ENCODE measurements at places on chromosomes 5 and 9.

DNA sequence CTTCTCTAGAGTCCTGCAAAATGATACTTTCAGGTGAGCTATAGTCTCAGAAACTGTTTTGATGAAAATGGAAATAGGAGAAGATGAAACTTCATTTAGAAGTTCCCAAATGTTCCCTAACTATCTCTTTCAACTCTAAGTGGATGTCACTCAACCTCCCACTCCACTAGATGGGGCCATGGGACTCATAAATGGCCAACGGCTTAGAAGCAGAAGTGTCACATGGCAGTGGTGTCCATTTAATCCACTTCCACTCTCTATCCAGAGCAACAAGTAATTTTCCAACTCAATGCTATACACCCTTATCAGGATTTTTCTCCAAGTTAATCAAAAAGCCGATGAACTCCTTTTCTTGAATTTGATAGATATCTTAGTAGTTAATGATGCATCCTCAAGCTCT lies 295.7 kb downstream of the EDIL3 start:
- DNase-seq = no peak
- H3K4me3 ChIP-seq = no peak overlapping the region

- DNase-seq = no peak
- H3K27ac ChIP-seq = no peak overlapping the region
- no peaks in the 10 kb centered on the region for H3K36me3 ChIP-seq
- H3K4me3 ChIP-seq = no peak overlapping the region
- peaks cover 4% of the 10 kb centered on the region for H3K4me1 ChIP-seq
These were observed 15.1 kb downstream of the SLC28A3 start for GRCh38 chr9:84325347-84325973.

- peaks cover 100% of the 10 kb centered on the region for H3K36me3 ChIP-seq
- peaks cover 12% of the 10 kb centered on the region for H3K4me1 ChIP-seq
- H3K27me3 ChIP-seq = no peaks in the 10 kb centered on the region
- peak overlapping the region; percentile 26 for H3K27ac ChIP-seq
- no peak overlapping the region for H3K4me3 ChIP-seq
These were observed 23.1 kb downstream of the SPTAN1 start for GRCh38 chr9:128575469-128575868.

GRCh38 chr9:98579700-98580099 lies 129.0 kb downstream of the GABBR2 start:
- H3K4me3 ChIP-seq = no peak overlapping the region
- H3K27ac ChIP-seq = no peak overlapping the region
- no peaks in the 10 kb centered on the region for H3K4me1 ChIP-seq
- H3K27me3 ChIP-seq = peaks cover 58% of the 10 kb centered on the region
- no peaks in the 10 kb centered on the region for H3K36me3 ChIP-seq
- DNase-seq = no peak

DNA sequence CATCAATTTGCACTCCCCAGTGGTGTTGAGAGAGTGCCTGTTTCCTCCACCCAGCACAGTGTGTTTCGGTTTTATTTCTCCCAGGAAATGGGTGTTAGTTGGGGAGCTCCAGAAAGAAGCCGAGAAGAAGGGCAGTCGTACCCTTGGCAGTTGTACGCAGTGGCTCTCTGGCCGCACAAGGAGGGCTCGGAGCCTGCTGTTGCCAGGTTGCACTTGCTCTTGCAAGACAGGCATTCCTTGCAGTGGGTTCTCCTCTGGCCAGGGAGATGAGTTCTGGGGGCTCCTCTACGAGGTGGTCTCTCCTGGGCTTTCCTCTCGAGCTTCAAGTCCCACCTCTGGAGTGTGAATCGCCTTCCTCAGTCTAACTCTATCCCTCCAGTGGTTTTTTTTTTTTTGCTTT lies 29.1 kb downstream of the QRFP start:
- no peak overlapping the region for H3K4me3 ChIP-seq
- H3K27me3 ChIP-seq = no peaks in the 10 kb centered on the region
- H3K4me1 ChIP-seq = no peaks in the 10 kb centered on the region
- peaks cover 83% of the 10 kb centered on the region for H3K36me3 ChIP-seq
- peak overlapping the region; percentile 14 for H3K27ac ChIP-seq

DNA sequence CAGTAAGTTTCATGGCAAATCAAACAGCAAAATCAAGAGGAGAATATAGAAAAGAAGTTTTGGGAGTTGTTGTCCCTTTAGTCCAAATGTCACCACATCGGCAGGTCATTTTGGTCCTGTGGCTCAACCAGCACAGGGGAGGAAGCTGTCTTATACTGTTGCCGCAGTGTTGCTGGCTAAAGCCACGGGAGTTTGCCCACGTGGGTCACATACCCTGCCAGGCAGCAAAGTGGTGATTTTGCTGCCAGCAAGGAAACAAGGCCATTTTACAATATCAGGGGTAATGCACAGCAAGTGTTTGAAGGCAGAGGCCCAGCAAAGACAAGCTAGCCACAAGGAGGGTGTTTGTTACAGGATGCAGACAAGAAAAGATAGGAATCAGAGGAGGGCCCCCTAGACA lies 14.5 kb downstream of the GABRA6 start:
- no peak overlapping the region for H3K27ac ChIP-seq
- no peak overlapping the region for H3K4me3 ChIP-seq
- DNase-seq = no peak
- H3K36me3 ChIP-seq = no peaks in the 10 kb centered on the region
- no peaks in the 10 kb centered on the region for H3K4me1 ChIP-seq

DNA sequence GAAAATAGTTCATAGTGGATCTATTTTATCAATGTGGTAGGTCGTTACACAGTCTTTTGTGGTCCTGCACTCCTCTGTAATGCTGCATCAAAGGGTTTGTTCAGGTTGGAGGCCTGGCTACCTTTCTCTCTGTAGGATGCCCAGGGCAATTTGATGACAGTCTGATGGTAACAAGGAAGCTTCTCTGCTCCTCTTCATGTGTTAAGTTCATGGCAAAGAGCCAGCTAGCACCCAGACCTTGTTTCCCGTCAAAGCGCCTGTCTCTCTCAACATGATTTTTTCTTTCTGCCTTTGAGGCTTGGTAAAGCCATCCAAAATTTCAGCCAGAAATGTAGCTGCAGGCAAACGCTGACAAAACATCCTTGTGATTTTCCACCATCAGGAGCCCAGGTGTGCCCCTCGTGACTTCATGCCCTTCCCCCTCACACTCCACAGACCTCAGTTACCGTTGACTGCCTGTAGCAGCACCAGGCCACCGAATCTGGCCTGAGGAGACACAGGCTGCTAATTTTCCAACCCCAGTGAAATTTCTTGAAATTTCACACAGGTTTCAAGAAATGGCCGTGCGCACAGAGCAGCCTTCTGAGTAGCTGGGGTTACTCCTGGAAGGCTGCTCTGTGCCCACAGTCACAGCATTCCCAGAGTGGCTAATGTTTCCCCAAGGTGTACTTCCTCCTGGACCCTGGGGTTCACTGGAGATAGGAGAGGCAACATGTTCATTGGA lies 292.7 kb downstream of the CWC27 start:
- H3K27me3 ChIP-seq = no peaks in the 10 kb centered on the region
- no peak overlapping the region for H3K27ac ChIP-seq
- H3K4me1 ChIP-seq = peaks cover 3% of the 10 kb centered on the region
- no peak for DNase-seq
- H3K36me3 ChIP-seq = no peaks in the 10 kb centered on the region

DNA sequence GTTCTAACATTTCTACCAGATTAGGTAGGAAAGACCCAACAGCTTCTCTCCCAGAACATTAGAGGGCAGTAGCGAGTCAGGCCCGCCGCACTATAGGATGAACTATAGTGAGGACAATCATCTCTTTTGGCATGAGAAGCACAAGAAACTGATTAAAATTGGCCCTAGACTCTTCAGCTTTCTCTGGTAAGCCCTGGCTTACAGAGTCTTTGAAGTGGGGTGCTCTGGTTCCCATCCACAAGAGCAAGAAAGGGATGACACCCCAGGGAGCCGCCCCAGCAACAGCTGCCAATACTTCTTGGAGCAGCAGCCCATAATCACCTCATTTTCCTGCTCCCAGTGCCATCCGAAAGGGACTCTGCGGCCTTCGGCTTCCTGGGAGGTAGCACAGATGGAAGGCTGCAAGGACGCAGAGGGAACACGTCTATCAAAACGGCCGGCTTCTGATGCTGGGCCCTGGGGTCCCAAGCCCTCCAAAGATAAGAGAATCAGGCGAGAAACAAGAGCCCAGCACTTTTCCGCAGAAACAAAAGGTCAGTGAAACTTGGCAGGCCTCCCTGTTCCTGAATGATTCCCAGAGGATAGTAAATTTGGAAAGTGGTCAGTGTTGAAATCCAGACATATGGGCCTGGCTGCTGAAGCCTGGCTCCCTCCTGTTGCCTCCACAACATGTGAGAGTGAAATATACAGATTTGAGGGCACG lies 69.3 kb downstream of the HSD17B3 start:
- no peak for DNase-seq
- no peak overlapping the region for H3K4me3 ChIP-seq
- no peaks in the 10 kb centered on the region for H3K36me3 ChIP-seq

- no peak overlapping the region for H3K27ac ChIP-seq
- no peak for DNase-seq
- H3K27me3 ChIP-seq = no peaks in the 10 kb centered on the region
- no peaks in the 10 kb centered on the region for H3K4me1 ChIP-seq
- H3K36me3 ChIP-seq = no peaks in the 10 kb centered on the region
These were observed 7.4 kb upstream of the GRK6 start for GRCh38 chr5:177419046-177419445.

DNA sequence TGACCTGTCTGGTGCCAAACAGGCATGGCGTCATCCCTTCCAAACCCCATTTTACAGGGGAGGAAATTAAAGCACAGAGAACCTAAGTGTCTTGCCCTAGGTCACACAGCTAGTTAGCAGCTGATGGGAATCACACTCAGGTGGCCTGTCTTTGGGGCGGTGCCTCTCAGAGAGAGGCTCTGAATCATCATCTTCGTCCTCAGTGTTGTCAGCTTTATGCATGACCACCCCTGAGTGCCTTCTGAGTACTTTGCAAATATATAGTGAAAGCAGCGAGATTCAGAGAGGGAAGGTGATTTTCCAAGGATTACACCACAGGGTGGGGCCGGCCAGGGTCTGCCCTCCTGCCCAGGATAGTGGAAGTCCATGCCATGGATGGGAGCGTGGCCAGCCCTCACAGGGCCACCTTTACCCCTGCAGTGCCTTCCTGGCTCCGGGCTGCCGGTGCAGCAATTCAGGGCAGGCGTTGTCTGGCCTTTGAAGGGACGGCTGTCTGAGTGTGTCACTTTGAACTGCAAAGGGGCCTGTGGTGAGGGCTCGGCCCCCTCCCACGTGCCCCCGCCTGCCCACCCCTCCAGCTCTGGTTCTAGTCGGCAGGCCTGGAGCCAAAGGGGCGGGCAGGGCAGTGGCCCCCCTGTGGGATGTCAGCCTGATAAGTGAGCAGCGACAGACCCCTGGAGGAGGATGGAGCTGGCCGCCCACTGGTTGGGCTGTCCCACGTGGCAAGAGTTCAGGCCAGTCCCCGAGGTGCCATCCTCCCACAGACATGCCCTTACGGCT lies 16.9 kb downstream of the LMX1B start:
- no peaks in the 10 kb centered on the region for H3K36me3 ChIP-seq
- H3K27me3 ChIP-seq = peaks cover 16% of the 10 kb centered on the region
- H3K4me3 ChIP-seq = no peak overlapping the region
- peaks cover 10% of the 10 kb centered on the region for H3K4me1 ChIP-seq

- H3K36me3 ChIP-seq = no peaks in the 10 kb centered on the region
- H3K27me3 ChIP-seq = no peaks in the 10 kb centered on the region
- peak overlapping the region; percentile 51 for H3K4me3 ChIP-seq
- H3K27ac ChIP-seq = no peak overlapping the region
These were observed 68.7 kb upstream of the ZNF618 start for GRCh38 chr9:113807173-113808061.

DNA sequence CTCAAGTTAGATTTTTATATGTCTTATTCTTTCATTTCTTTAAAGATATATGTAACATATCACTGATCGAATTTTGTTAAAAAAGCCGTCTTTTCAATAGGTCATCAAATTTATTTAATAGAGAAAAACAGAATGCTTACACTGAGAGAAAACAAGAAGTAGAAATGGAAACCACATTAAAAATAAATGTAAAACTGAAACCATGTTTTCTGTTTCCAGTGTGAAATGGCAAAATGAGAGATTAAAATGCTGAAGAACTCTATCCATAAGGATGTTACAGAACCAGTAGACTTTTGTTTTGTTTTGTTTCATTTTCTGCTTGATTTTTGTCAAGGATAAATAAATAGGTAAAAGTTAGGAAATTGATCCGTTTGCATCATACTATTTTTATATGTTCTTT lies 210.1 kb downstream of the PRDM9 start:
- no peaks in the 10 kb centered on the region for H3K36me3 ChIP-seq
- H3K4me3 ChIP-seq = no peak overlapping the region
- no peaks in the 10 kb centered on the region for H3K4me1 ChIP-seq
- DNase-seq = no peak
- H3K27ac ChIP-seq = no peak overlapping the region
- H3K27me3 ChIP-seq = no peaks in the 10 kb centered on the region

DNA sequence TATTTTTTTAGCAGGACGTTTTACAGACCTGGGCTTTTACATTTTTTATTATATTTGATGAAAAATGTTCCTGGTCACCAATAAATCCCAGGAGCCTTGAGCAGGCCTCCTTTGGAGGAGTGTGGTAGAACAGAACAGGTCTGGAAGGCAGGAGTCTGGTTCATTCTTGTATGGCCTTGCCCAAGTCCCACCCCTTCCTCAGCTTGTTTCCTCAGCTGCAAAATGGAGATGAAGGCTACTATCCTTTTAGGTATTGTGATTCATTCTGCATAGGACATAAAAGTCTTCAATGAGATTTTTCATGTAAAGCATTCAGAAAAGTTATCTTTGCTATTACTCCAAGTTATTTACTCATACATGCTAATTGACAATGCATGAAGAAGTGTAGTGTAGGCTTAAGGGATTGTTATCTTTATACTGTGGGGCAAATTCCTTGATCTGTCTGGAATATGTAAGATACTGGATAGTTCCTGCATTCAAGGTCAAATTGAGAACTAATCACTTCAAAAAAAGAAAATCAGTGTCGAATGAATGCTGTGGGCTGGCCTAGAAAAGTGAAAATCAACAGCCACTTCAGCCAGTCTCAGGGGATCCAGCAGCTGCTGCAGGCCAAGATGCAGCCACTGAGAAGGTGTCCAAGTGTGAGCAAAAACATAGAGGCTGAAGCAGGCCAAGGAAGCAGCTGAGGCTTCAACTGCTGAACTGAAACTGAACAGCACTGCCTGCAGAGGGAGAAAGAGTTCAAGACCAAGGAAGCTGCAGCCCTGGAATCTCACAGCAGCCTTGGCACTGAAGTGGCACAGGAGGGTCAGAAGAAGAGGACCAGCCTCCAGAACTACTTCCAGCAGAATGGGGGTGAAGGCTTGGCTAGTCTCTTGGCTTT lies 15.5 kb upstream of the SLC36A3 start:
- no peaks in the 10 kb centered on the region for H3K36me3 ChIP-seq
- H3K4me1 ChIP-seq = no peaks in the 10 kb centered on the region
- H3K4me3 ChIP-seq = no peak overlapping the region
- H3K27me3 ChIP-seq = no peaks in the 10 kb centered on the region

DNA sequence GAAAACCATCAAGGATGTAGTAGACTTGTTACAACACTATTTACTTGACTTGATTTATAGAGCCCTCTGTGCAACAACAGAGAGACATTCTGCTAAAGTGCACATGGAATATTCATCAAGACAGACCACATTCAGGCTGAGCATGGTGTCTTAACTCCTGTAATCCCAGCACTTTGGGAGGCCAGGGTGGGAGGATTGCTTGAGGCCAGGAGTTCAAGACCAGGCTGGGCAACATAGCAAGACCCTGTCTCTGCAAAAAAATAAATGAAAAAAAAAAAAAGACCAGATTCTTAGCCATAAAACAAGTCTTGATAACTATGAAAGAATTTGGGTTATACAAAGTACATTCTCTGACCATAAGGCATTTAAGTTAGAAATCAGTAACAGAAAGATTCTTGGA lies 25.3 kb downstream of the DENND4C start:
- no peak overlapping the region for H3K4me3 ChIP-seq
- H3K4me1 ChIP-seq = no peaks in the 10 kb centered on the region
- H3K27ac ChIP-seq = no peak overlapping the region
- H3K27me3 ChIP-seq = no peaks in the 10 kb centered on the region
- peaks cover 13% of the 10 kb centered on the region for H3K36me3 ChIP-seq

Measured in esophagus squamous epithelium (tissue), 5 donors.